ENCODE measurements at places on chromosomes 3 and 15.
A peak's percentile ranks its signal among the peaks of the same experiment; 100 is the strongest.

- DNase-seq: no peak
Measured at GRCh38 chr3:118531816-118532215, 502.8 kb downstream of the IGSF11 start.

DNA sequence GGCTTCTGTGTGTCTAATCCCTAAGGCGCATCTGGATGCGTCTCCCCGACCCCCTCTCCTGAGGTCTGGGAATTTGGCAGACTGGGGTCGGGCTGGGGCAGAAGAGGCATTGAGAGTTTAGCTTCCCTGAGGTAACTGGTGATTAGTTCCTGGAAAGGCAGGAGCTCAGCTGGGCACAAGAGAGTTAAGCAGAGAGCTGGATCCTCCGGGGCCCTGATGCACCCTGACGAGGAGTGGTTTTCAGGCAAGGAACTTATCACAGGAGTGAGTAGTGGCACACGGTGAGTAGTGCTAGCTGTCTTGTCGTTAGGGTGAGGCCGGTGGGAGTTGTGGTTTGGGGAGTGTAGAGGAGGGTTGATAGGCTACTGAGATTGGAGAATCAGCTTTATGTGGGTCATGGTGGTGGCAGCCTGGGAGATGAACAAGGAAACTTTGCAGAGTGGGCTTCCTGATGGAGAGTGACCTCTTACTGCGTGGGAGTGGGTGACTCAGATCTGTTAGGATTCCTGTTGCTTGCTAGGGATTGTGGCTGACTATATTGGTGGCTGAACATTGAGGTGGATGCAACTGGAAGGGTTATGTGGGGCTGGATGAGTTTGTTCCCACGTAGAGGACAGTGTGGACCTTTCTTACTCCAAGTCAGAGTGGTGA, 897 bp downstream of the RAD54L2 start:
- DNase-seq: peak; percentile 36

- no peak for DNase-seq
Measured at GRCh38 chr3:97896129-97896528, 74.3 kb downstream of the CRYBG3 start.

GRCh38 chr3:196691386-196691785, 20.7 kb downstream of the CEP19 start:
- DNase-seq: no peak

DNA sequence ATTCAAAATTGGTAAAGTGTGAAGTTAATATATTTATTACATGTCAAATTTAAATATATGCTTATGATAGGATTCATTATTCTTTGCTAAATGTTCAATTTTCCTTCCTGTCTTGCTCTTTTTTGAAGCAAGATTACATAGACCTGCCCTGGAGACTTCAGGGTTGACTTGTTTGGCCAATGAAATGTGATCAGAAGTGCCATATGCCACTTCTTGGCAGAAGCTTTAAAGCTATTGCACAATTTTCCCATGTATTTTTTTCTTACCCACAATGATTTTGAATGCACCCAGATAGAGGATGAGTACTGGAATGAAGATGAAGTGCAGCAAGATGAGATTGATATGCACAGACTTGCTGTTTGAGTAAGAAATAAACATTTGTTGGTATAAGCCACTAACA, 406.3 kb upstream of the BCHE start:
- DNase-seq: peak; percentile 46

GRCh38 chr3:168383573-168383972, 287.8 kb upstream of the GOLIM4 start:
- DNase-seq: no peak

- no peak for DNase-seq
Measured at GRCh38 chr3:98814817-98815420, 51.8 kb downstream of the ST3GAL6 start.
